ENCODE measurements at places on chromosomes 1 and 21.

GRCh38 chr1:228334954-228335353 lies 71.7 kb downstream of the TRIM11 start:
- DNase-seq = no peak

GRCh38 chr1:61782771-61783170 lies 40.5 kb downstream of the PATJ start:
- peak; percentile 51 for DNase-seq

DNA sequence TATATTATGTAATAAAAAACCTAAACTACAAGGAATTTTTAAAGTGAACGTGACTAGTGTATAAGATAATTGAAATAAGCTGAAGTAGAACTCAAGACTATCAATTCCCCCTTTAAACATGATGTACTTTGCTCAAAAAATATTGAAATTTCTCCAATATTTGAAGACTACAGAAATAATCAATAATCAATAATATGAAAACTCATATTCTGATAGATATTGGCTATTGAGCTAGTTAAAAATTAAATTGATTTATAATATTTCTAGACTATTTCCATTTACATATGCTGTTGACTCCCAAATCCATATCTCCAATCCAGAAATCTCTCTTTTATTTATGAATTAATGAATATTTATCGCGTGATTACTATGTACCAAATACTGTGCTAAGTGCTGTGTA lies 133.2 kb downstream of the USH2A start:
- DNase-seq = no peak

- DNase-seq = no peak
Observed at GRCh38 chr21:33293136-33293535, 27.0 kb downstream of the IL10RB start.

- DNase-seq = no peak
Observed at GRCh38 chr1:112011202-112011601, 21.7 kb upstream of the KCND3 start.

DNA sequence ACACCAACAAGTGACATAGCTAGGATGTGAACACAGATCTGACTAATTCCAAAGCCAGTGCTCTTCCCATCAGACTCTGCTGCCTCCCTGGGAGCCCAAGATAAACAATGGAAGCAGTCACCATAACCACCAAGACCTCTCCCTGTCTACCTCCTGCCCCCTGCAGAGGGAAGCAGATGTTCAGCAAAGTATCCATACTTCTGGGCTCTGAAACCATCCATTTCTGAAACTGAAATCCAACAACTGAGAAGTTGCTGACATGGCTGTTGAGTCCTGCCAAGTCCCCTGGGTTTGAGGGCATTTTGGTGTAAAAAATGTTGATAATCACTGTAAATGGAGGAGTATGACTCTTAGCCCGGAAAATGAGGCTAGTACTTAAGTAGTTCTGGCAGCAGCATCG lies 102.1 kb downstream of the TYW3 start:
- no peak for DNase-seq

DNA sequence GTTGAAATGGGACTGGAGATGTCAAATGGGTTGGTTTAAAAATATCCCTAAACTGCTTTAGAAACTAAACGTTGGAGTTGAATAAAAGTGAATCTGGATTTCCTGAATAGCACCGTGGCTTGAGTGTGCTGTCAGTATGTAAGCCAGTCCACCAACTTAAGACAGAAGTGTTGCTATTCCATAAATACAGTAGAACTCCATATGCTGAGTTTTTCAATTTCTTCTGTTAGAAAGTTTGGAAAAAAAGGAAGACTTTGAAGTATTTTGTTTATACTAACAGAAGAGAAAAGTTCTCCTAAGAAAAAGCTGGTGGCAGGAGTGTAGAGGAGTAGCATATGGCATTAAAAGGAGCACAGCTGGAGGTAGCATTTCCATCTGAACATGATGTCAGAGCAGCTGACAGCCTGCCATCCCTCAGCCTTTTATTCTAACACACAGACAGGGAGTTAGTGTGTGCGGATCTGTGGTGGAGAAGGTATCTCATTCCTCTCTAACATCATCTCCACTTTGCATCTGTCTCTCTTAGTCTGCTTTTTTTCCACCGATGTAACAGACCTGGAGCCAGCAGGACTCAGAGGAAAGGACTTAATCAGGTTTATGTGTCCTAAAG lies at the start of gene ZBTB18:
Gene ZBTB18 (plus strand): TSS at position 449 of the 610 bp plus-strand sequence. CDS start 149 bp downstream, at position 598.
- DNase-seq = no peak

GRCh38 chr1:212162635-212163034 lies 122.6 kb upstream of the PPP2R5A start:
- no peak for DNase-seq

- DNase-seq = no peak
Observed at GRCh38 chr1:216710055-216710454, 13.2 kb downstream of the ESRRG start.

GRCh38 chr1:198166900-198167299 lies 10.1 kb downstream of the NEK7 start:
- no peak for DNase-seq

GRCh38 chr1:50109116-50109515 lies 396 bp downstream of the ELAVL4 start:
- no peak for DNase-seq

DNA sequence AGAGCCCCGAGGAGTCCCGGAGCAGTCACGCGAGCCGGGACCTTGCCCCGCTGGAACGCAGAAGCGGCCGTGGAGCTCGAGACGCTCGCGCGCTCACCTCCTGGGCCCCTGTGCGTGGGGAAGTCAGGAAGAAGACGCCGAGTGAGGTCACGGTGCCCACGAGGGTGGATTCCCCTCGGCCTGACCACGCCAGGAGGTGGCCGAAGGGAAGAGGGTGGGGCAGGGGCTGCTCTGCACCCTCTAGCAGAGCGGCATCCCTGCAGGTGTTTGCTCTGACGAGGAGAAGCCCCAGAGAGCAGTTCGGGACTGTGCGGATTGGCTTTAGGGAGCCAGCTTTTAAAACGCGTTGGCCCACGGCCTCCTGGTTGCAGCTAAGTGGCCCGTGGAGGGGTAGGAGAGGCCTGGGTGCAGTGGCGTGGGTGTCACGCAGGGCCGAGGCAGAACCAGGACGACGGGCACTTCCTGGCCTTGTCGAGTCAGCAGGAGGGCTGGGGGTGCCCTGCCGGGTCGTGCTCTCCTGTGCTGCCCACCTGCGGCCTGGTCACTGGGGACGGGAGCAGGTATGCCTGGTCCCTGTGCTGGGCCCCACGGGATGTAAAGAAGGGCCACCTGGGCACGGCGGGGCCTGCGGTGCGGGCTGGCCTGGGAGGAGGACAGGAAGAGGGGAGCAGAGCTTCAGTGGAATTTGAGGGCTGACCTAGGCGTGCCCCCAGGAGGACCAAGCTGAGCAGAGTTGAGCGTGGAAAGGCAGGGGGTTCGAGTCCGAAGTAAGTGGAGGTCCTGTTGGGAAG lies 1.0 kb downstream of the PDXK start:
- DNase-seq = peak; percentile 72

DNA sequence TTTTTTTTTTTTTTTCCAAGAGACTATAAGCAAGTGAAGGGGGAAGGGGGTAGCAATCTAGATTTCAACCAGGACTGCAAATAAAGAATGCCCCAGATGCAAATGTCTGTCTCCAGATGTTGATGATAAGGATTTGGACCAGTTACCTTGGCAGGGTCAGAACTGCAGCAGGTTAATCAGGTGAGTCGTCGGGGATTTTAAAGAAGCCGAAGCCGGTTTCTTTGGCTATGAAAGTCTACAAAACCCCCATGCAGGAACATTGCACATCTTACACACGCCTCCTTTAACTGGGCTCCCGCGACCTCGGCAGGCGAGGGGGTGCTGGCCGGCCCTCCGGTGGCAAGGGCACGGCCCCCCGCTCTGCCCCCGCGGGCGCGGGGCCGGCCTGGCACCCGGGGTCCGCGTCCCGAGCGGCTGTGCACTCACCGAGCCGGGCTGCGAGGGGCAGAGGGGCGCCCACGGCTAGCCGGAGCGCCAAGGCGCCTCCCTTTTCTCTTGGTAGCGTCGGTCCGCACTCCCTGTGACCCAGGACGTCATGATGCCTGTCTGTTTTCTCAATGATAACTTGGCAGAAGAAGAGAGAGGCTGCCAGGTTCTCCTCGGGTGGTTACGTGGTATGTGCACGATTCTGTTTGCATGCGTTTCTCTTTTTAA lies 366.3 kb upstream of the ESRRG start:
- peak; percentile 57 for DNase-seq

DNA sequence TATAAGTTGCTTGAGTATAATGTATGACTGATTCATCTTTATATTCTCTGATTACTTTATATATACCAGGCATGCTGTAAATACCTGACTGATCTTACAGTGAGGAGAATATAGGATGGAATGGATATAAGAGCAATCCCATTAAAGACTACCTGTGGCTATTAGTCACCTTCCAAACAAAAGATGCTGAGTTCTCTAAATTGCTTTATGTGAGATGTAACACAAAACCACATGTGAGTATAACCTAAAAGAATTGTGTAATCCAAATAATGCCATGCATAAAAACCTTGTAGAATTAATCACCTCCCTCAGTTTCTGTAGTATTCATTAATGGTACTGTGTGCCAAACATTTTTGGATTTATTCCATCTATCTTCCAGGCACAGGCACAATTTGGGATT lies 134.6 kb upstream of the LRRC7 start:
- DNase-seq = no peak

GRCh38 chr1:24695202-24695974 lies 49.9 kb upstream of the CLIC4 start:
- DNase-seq = peak; percentile 32

DNA sequence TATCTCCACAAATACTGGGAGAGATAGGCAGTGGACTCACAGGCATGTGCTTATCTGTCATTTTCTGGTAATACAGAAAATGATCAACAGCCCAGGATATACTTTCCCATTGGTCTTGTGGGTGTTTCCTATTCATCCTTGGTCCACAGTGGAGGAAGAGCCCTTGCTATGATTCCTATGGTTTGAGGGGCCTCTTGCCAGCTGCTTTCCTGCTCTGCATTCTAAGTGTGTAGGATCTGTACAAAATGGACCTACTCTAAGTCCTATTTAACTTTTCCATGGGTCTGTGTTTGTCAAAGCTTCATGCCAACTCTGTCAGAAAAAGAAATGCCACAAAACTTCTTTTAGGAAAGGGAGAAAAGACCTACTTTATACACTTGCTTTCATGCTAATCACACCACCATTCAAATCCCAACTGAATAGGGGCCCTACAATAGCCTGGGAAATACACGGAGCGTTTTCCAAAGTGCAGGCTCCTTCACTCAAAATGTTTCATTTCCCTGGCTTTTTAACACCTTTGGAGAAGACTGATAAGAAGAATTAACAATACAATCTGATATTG lies 16.4 kb downstream of the PLPP3 start:
- DNase-seq = no peak

DNA sequence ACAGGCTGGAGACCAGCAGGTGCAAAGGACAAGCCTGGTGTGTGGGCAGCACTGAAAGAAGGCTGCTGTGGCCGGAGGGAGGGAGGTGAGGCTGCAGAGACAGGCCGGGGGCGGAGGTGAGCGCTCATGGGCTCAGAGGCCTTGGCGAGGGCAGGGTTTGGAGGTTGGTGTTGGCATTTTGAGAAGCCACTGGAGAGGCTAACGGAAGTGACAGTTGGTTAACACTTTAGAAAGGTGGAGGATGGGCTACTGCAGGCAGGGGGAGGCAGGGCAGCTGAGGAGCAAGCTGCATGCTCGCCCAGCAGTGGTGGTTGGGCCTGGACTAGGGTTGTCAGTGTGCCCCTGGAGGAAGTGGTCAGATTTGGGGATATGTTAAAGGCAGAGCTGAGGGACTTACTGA lies 37.5 kb downstream of the QSOX1 start:
- DNase-seq = no peak

GRCh38 chr1:178531887-178532286 lies 19.0 kb downstream of the TEX35 start:
- no peak for DNase-seq

DNA sequence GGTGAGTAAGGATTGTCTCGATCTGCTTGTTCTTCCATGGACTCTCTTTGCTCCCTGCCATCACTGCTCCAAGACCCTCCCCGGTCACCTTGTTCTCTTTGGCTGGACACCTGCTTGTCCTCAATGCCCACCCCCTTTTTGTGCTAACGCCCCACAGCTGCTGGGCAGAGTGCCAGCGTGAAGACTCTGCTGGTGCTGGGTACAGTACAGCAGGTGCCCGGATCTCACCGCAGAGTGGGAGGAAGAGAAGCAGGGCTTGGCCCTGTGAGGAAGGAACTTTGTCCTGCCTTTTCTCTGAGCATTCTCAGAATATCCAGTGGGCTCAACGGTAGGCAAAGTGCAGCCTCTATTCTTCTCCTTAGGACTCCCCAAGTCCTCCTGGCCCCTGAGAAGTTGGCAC lies 90.1 kb downstream of the PLXNA2 start:
- DNase-seq = no peak

DNA sequence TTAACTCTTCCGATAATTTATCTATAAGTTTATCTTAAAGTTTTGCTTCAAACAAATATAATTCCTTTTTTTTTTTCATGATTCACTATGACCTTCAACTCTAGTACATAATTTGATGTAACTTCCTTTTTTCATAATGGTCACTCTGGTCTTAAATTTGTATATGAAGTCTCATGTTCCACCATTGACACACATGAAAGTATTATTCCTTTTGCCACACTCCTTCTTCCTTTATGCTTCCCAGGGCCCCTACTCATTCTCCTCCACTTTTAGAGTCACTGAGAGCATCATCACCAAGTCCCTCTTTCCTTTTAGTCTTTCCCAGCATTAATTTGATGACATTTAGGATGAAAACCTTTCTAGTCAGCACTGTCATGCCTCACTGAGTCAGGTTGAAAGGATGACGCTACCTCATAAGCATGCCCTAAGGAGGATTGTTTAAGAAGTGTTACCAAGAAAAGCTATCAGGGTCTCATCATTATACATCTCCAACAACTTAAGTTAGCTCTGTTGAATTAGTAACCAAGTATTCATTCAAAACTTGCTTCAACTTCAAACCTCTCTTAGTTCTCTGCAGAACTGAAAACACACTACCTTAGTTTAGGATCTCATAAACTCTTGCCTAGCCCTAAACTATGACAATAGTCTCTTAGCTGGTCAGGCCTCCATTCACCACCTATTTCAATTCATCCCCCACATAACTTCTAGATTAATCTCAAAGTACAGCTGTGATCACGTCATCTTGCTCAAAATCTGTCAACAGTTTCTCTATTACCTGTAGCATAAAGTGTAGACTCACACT lies 14.5 kb downstream of the AUNIP start:
- no peak for DNase-seq

DNA sequence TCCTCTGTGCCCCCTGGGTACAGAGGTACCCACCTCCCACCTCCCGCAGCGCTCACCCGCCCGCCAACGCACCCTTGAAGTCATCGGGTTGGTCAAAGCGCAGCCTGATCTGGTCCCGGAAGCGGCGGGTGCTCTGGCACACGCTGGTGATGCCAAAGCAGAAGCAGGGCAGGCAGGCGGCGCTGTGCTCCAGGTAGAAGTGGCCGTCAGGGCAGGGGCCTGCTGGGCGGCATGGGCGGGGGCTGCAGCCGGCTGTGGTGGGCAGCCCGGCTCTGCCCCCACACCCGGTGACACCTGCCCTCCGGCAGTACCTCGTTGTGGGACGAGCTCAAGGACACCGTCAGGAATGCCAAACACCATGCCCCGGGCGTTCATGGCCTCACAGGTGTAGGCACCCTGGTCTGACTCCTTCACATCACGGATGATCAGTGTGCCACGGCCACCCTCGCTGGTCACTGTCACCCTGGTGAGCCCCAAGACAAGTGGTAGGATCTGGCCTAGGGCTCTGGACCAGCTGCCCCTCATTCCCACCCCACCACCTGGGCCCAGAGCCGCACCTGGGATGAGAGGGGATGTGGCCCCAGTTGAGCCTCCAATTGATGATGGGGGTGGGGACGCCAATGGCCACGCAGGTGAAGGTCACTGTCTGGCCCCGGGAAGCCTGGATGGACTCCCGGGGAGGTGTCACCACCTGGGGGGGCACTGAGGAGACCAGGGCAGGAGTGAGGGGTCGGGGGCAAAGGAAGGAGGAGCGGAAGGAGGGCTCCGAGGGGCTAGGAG lies 52.5 kb downstream of the HSPG2 start:
- DNase-seq = no peak

GRCh38 chr1:179202161-179202560 lies 27.3 kb downstream of the ABL2 start:
- no peak for DNase-seq
